Skin of body (tissue), 3 donors: ENCODE measurements at places on chromosomes 1 and 21. TPM values are rescaled to one million over a fixed set of nuclear protein-coding genes. Genes with fewer than 3 reads are reported as not detected.

Gene ADAMTS1
- total RNA-seq, result 67.3 TPM

GRCh38 chr1:6282577-6283270, 21.8 kb upstream of the GPR153 start:
- no peak for DNase-seq

Gene LGR6
- 11.9 TPM for total RNA-seq

Gene PLA2G2A
- 4.8 TPM for total RNA-seq

Gene ZNF648
- total RNA-seq, result 0.89 TPM

Gene SLC5A9
- 1.5 TPM for total RNA-seq

GRCh38 chr1:156414461-156415064, 45.6 kb downstream of the RHBG start:
- DNase-seq, result no peak

Gene BARHL2
- not detected for total RNA-seq

GRCh38 chr1:24864370-24864777, 65.7 kb downstream of the RUNX3 start:
- no peak for DNase-seq

Gene ZNF496
- 14.1 TPM for total RNA-seq

DNA sequence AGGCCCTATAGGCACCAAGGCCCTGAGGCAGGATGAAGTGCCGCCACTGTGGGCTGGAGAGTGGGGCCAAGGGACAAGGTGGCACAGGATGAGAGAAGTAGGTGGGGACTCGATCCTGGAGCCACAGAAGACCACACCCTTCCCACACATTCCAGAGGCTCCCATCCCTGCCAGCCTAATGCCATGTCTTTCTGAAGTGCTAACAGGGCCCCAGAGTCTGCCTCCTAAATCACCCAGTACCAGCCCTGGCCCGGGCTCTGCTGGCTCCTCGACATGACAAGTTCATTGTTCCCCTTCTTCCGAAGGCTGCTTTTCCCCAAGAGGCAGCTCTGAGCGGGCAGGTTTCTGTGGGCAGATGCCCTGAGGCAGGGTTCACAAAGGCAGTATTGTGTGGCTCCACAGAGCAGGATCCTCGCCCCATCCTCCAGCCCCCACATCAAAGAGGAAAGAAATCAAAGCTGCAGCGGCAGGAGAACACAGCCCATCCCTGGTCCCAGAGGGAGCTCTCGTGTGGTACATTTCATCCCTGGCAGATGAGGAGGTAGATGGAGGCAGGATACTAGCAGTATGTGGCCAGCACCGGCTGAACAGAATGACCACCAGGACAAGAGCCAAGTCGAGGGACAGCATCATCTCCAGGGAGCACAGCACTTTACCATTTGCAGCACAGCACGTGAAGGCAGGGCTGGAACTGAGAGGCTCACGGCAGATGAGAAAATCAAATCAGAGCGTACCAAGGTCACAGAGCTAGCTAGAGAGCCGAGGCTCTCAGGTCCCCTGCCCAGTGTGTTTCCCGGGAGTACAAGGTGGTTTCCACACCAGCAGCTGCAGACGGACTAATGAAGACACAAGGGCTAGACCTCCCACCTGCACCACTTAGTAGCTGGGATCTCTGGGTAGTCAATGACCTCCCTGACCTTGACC, 64.8 kb downstream of the SYF2 start:
- no peak for DNase-seq

- DNase-seq, result no peak
Observed at GRCh38 chr1:160402001-160402795, 1.8 kb downstream of the VANGL2 start.

- peak; percentile 67 for DNase-seq
Observed at GRCh38 chr1:3501856-3502640, 47.6 kb downstream of the ARHGEF16 start.

Gene TPTE
- not detected for total RNA-seq

GRCh38 chr1:166875302-166875733, 746 bp downstream of the TADA1 start:
- no peak for DNase-seq

DNA sequence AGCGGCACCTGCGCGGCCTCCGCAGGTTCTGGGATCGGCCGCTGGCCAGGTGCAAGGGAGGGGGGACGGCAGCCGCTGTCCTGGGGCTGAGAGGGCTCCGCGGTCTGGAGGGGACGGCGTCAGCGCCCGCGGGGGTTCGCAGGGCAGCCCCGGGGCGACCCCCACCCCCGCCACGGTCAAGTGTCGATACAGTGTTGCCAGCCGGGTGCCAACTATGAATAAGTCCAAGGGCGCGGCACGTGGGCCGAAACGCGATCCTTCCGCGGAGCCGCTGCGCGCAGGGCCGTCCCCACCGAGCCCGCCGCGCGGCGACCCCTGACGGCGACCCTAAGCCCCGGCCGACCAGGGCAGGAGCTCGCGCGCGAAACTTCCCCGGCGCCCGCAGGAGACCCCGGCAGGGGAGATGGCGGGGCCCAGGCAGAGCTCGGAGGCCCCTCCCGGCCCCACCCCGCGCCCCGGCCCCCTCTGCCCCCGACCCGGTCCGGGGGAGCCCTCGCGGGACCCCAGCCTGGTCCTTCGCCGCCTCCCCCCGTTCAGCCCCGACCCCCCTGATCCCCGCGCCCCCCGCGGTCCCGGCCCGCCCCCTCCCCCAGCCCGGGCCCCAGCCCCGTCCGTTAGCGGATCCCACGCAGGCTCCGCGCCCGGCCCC, 586 bp upstream of the AGPAT3 start:
- no peak for DNase-seq

Gene AQP10
- total RNA-seq, result 0.20 TPM

DNA sequence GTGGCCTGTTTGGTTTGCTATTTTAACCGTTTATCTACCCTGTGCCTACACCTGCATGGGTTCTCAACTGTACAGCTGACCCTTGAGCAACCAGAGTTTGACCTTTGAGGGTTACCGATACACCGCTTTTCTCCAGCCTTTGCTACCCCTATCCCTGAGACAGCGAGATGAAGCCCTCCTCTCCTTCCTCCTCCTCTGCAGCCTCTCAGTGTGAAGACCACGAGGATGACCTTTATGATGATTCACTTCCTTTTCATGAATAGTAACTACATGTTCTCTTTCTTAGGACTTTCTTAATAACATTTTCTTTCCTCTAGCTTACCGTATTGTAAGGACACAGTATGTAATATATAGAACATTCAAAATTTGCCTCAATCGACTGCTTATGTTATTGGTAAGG, 14.5 kb upstream of the RNF187 start:
- DNase-seq, result no peak

DNA sequence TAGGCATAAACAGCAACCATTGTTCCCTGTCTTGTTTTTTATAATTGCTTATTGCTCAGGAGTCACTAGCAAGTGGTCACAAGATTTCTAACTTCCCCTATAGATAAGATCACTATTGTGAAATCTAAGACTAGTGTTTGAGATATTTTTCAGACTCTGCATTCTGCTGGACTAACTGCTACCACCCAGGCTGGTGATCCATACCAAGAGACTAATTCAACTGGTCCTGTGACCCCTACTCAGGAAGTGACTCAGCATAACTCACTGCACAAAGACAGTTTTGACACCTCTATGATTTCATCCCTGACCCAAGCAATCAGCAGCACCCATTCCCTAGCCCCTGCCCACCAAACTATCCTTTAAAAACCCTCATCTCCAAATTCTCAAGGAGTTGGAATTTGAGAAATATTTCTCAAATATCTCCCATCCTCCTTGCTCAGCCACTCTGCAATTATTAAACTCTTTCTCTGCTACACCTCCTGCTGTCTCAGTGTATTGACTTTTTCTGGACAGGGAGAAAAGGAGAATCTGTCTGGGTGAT, 52.7 kb downstream of the TRIM33 start:
- DNase-seq, result no peak

DNA sequence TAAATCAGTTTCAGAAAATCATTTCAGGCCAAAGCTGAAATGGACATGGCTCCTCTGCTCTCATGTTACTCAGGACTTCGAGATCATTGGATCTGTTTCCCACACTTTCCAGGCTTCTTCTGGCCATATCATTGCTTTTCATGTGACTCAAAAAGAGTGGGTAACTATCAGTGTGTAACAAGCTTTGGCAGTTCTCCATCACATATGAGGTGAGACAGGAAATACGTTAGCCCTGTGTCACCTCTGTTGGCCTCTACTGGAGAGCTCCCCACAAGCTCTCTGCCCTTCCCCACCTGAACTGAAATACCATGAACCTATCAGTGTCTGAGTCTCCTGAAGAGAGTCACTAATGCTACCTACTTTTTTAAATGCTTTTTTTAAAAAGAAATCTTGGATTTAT, 128.2 kb downstream of the LBR start:
- DNase-seq, result no peak

DNA sequence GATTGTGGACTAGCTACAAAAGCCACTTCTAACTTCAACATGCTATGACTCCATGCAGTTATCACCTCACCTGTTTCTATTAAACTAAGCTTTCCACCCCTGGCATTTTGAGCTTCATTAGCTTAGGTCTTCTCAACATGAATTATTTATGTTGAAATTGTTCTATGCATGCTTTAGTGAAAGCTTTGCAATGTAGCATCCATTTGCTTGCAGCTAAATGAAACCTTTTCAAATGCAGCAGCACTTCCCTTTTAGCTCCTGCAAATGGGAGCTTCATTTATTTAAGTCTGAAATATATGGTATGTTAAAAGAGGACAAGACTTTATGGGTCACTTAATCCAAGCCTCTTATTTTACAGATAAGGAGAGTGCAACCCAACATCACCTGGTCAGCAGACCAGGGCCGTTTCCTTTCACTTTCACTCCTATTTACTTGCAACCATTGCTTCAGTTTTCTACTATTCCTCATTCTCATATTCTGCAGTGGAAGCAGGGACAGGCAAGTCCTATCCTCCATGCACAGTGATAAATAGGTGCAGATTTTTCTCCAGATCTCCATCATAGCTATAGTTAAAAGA, 56.4 kb upstream of the SAMSN1 start:
- no peak for DNase-seq
